ENCODE measurements at places on chromosomes 1 and 21. TPM values are rescaled to one million over a fixed set of nuclear protein-coding genes. Genes with fewer than 3 reads are reported as not detected.

Gene CADM3
- total RNA-seq = 10.3 TPM

Gene MYOG
- not detected for total RNA-seq

Gene NCAM2
- total RNA-seq = 0.45 TPM

Gene B3GALT2
- 0.14 TPM for total RNA-seq

Gene LIPI
- not detected for total RNA-seq

- no peak overlapping the region for H3K27ac ChIP-seq
- no peaks in the 10 kb centered on the region for H3K4me1 ChIP-seq
- H3K36me3 ChIP-seq = no peaks in the 10 kb centered on the region
- H3K4me3 ChIP-seq = no peak overlapping the region
- no peak for DNase-seq
Observed at GRCh38 chr1:30040081-30041019, 683.0 kb downstream of the MATN1 start.

GRCh38 chr1:43975249-43975961, 645 bp downstream of the ATP6V0B start:
- H3K27me3 ChIP-seq = no peaks in the 10 kb centered on the region
- H3K27ac ChIP-seq = peak overlapping the region; percentile 97
- peak; percentile 86 for DNase-seq

GRCh38 chr21:27083144-27083543, 116.3 kb upstream of the ADAMTS5 start:
- no peak for DNase-seq
- H3K27ac ChIP-seq = no peak overlapping the region
- H3K4me1 ChIP-seq = no peaks in the 10 kb centered on the region
- H3K4me3 ChIP-seq = no peak overlapping the region
- no peaks in the 10 kb centered on the region for H3K36me3 ChIP-seq

- no peaks in the 10 kb centered on the region for H3K27me3 ChIP-seq
- H3K27ac ChIP-seq = no peak overlapping the region
- no peak for DNase-seq
- H3K4me3 ChIP-seq = no peak overlapping the region
Observed at GRCh38 chr21:14308234-14308633, 74.7 kb downstream of the HSPA13 start.
